Stimulated activated CD4-positive, alpha-beta T cell treated with anti-CD3 and anti-CD28 coated beads, Interleukin-15, amount 100 ng/mL, for 48 hours (primary cell): ENCODE measurements at places on chromosomes 7 and 10.

- no peak for DNase-seq
Observed at GRCh38 chr10:131131726-131132591, 179.6 kb downstream of the TCERG1L start.

DNA sequence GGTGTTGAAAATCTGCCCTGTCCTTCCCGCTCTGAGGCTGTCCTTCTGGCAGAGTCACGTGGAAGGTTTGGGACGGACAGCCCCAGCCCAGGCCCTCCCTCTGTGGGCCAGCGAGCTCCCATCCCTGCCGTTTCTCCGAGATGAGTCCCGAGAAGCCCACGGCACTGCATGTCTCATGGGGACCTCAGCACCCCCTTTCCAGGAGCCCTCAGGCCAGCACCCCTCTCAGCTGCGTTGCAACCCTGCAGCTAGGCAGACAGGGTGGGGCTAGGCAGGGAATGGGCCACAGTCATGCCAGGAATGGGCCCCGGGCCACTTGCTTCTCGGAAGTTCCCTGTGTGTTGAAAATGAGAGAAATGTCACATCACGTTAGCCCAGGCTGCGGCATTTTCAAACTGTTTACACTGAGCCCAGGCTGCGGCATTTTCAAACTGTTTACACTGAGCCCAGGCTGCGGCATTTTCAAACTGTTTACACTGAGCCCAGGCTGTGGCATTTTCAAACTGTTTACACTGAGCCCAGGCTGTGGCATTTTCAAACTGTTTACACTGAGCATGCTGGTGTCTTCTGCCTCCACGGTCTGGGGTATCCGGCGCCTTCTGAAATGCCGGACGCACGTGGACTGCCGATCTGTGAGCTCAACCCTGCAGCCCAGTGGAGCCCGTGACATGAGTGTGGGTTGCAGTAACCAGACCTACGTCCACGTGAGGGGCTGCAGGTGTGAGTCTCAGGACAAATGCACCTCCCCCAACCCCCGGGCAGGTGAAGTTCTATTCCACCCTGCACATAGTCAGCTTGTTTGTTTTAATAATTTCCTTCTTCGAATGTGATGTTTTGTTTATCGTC, 42.6 kb downstream of the FAM20C start:
- no peak for DNase-seq

- DNase-seq: no peak
Observed at GRCh38 chr7:144776447-144776846, 59.4 kb downstream of the TPK1 start.

DNA sequence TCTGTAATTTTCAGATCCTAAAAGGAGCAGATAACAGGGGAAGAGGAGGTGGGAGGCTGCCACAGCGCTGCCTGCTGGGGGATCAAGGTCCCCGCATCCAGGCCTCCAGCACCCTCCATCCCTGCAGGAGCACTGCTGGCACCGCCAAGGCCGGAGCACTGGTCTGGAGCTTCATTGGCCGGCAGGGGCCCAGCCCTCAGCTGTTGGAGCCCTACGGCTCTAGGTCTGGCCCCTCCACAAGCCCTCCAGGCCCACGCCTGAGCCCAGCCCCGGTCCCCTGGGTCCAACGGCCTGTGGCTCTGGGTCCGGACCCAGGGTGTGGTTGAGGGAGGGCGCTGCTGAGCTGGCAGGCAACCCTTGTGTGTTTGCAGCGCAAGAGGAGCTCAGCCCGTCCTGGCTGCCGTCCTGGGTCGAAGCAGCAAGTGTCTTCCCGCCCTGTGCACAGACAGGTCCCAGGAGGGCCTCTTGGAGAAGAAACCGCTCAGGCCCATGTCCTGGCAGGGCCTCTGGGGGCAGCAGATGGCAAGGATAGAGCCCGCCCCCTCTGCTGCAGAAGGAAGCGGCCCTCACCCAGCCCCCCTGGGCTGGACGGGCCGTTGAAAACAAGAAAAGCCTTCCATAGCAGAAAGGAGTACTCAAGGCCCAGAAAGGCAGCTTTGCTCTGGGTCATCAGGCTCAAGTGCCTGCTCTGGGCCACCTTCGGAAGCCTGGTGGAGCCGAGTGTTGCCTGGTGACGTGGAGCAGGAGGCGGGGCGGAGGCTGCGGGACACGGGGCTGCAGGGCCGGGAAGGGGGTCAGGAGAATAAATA, 54.3 kb upstream of the TNRC18 start:
- no peak for DNase-seq

DNA sequence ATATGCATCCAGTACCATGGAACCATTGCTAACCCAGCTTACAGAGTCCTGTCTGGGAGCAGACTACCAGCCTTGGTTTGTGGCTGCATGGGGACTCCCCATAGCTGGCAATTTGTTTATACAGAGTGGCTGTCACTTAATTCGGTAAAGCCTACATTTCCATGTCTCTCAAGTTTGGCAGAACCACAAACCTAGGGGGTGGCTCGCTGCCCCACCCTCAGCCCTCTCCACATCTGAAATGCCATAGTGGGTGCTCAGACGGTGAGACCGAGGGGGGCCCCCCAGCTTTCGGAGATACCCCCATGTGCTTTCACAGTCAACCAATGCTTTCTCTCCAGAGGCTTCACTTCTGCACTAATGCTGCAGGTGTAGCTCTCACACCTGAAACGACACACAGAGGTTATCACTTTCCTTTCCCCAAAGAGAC, 75.5 kb upstream of the KAT6B start:
- DNase-seq: no peak

DNA sequence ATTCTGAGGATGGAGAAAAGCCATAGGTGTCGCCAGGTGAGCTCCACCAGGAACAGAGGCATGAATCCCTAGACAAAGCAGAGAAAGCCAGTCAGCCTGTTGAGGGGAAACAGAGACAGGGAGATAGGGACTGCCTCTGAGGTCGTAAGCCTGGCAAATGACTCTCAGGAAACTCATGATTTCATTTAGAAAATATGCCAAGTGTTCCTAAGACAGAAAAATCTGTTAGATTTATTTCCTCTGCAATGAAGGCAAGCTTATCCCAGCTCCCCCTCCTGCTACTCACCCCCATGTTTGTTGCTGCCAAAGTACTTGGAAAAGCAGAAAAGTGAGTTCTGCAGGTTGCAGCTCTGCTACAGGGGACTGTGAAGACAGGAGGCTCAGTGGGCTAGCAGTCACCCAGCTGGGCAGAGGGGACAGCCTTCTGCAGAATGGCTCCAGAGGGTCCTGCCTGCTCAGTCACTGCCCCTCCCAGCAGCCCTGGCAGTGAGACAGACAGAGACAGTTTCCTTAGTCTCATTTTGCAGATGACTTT, 184.3 kb downstream of the ADRA2A start:
- no peak for DNase-seq

GRCh38 chr10:35306852-35307251, 29.5 kb upstream of the CCNY start:
- DNase-seq: no peak

- DNase-seq: no peak
Observed at GRCh38 chr7:195010-195829, 2.8 kb downstream of the FAM20C start.

GRCh38 chr7:108330227-108330626, 126.0 kb downstream of the NRCAM start:
- no peak for DNase-seq

DNA sequence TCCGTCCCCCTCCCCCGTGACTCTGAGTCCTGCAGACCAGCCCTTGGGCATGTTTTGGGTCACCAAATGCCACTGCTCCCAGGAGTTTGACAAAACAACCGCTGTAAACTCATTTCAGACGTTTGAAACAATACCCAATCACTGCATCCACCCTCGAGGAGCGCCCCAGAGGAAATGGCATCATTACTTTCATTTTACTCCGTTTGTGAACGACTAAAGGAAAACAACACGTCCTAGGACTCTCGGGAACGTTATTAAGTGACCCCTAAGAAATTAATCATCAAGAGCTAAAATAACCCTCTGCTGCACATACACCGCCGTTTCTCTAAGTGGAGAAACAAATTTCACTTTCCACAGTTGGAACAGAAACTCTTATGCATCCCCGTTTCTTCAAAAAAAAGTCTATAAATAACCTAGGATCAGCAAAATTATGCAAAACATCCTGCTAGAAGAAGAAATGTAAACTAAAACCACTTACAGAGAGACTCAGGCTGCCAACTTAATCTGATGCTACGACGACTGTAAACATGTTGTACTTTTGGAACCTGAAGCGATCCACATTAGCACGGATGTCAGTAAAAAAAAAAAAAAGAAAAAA, 109.9 kb upstream of the EFCAB10 start:
- DNase-seq: no peak

DNA sequence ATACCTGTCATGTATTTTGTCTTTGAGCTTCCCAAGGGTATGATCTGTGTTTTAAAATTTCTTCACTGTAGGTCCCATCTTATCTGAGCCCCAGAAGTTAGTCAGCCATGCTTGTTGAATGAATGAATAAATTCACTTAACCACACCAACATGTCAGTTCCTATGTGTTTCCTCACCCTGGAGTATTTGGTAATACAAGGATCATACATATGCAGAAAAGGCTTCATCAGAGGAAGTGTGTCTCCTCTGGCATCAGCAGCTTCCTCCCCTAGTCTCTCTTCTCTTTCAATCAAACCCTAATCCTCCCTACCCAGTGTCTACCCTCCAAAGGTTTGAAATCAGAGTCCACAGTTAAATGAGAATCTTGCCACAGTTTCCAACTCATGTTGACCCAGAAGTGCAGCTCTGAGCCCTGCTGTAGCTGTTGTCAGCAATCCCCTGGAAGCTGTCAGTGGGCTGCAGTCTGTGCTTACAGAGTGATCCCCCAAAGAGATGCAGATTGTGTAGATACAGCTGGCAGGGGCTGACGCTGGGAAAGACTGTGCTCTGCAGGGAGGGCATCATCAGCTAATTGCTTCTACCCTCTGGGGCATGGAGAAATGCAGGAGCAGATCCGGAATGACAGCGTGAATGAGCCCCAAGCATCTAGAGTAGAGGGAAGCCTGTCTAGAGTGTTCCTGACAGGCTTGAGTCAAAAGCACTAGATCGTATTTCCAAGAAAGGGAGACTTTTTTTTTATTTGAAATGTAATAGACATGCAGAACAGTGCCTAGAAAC, 105.0 kb upstream of the WDR11 start:
- DNase-seq: no peak

DNA sequence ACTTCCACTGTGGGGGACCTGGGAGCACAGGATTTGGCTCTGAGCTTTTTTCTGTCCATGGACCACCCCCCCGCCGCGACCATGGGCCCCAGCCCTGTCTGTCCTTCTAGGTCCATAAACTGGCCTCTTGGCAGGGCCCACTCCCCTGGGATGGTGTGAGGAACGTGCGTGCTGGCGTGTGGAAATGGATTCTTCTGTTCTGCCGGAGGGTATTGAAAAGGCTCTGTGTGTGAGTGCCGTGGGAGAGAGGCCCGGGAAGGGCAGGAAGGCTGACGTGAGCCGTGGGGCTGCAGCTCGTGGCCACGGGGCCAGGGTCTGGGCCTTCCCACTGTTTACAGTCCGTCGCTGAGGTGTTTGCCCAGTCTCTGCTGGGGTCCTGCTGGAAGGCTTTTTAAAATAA, 123.7 kb downstream of the GRK5 start:
- no peak for DNase-seq

DNA sequence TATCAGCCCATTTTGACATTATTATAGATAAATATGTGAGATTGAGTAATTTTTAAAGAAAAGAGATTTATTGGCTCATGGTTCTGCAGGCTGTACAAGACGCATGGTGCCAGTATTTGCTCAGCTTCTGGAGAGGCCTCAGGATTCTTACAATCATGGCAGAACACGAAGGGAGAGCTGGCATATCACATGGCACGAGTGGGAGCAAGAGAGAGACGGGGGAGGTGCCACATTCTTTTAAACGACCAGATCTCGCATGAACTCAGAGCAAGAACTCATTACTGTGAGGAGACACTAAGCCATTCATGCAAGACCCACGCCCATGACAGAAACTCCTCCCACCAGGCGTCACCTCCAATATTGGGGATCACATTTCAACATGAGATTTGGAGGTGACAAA, 40.1 kb upstream of the ZNF488 start:
- no peak for DNase-seq
